ENCODE measurements at places on chromosomes 5 and 9.

DNA sequence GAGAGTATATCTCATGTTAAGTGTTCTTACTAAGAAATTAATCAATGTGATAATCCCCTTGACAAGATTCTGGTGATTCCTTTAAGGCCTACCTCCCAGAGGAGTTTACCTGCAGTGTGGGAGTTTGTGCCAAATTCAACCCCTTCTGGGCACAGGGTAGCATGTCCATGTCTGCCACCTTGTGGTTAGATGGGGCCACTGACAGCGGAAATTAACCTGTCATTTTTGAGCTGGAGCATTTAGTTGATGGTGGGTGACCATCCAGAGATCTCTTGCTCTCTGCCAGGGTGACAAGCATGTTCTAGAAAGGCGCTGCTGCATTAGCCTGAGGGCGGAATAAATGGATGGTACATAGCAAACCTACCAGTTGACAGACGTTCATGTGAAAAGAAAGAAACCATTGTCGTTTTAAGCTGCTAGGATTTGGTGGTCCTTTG is 132.2 kb downstream of the FBXO4 start:
- peak; percentile 43 for DNase-seq

- no peak for DNase-seq
Observed at GRCh38 chr9:115042781-115043509, 75.0 kb downstream of the TNC start.

DNA sequence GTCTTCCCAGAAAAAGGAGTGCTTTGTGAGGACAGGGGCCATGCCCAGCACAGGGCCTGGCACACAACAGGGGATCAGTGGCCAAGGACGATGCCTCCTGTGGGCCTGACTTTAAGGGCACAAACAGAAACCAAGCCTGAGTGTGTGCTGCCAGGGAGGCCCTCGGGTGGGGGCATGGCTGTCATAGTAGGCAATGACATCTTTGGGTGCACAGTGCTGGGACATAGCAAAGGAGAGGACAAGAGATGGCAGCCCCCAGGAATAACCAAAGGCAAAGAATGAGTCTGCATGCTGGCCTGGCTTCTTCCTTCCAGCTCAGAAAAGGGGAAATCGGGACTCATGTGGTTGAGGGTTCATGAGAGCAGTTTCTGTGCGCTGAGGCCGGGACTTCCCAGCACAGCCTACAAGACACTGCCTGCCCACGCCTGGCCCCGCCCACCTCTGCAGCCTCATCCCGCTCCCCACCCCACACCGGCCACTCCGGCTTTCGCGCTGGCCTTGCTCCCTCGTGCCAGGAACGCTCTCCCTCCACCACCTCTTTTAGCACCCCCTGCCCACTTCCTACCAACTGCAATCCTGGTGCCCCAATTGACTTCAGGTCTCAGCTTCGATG is 13.8 kb upstream of the LHX2 start:
- no peak for DNase-seq

DNA sequence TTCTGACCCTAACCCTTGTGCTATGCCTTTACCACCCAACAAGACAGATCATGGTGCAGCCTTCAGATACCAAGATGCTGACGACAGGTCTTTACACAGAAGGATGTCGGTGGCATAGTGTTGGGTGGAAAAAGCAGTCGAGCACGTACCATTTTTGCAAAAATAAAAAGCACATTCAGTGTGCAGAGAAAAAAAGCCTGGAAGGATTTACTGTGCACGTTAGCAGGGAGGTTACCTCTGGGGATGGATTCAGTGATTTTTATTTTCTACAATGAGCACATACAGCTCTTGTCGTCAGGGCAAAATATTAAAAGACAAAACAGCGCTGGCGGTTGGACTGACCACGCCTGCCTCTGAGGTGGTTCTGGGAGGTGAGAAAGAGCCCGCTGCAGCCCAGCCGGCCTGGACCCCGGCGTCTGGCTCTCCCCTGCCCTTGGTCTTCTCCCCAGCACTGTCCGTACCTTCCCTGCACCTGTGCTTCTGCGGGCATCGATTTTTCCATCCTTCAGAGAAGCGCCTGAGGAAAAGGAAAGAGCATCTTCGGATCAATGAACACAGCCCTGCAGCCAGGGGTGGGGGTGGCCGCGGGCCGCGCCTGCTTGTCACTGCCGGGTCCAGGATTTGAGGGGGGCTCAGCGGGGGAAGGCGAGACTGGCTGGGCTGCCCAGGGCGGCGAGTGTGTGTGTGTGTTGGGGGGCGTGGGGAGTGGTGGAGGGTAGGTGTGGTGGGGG is 200.0 kb upstream of the IER5L start:
- no peak for DNase-seq

GRCh38 chr5:1865948-1866347 is 16.8 kb downstream of the IRX4 start:
- DNase-seq = no peak

- DNase-seq = no peak
Observed at GRCh38 chr5:103461243-103461642, 101.3 kb downstream of the NUDT12 start.

All from NCI-H1105 (cell line).